Transverse colon (tissue), 4 donors: ENCODE measurements at places on chromosomes 2 and 18.

GRCh38 chr2:177117755-177118154 lies 94.8 kb upstream of the HNRNPA3 start:
- no peak for DNase-seq

DNA sequence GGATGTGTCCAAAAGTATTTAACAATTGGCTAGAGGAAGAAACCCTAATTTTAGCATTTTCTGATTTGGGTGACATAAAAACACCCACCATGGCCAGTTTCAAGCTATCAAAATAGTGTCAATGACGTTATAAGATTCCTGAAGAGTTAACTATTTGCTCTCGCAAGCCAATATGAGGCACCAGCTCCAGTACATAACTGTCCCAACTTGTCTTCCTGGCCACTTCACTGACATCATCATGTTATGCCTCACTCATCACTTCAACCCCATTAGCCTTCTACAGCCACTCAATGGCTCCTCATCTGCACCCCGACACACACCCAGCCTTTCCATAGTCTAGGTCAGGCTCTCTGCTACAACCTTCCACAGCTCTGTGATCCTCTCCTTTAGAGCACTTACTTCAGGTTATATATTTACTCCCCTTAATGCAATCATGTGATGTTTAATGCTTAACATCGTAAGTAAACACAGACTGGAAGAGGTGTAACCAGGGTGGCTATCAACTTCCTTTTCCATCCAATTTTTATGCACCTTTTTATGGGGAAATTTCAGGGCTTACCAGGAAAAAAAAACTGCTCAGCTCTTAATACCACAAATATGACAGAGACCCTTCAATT lies 158.7 kb downstream of the VWC2L start:
- no peak for DNase-seq

DNA sequence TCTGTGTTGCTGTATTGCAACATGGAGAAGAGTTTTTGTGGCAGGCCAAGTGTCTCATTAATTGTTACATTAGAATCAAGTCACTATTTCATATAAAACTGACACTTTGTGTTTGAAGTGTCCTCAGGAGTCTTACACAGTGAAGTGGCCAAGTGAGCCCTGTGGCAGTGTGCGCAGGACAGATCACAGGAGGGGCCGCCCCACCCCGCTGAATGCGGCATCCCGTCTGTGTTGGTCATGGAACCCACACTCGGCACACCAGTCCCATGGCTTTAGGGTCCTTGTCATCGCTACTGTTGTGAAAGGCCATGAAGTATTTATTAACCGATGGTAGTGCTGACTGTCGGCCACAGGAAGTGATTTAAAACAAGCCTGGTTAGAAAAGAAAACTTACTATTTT lies 144.7 kb upstream of the NFATC1 start:
- DNase-seq: no peak

DNA sequence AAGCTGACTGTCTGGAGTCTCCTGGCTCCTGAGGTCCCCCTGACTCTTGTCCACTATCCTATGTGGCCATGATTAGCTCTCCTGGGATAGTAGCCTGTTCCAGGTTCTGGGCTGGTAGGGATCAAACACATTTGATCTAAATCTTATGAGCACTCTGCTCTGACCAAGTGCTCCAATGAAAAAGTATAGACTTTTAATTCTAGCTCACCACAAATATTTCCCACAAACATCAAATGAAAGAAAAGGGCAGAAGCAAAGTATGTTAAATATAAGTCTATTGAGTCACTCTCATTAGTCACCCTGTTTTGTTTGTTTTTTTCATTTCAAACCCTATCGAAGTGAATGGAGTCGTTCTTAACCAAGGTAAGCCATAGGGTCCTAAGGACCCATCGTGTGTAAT lies 39.7 kb upstream of the NEDD4L start:
- DNase-seq: no peak

DNA sequence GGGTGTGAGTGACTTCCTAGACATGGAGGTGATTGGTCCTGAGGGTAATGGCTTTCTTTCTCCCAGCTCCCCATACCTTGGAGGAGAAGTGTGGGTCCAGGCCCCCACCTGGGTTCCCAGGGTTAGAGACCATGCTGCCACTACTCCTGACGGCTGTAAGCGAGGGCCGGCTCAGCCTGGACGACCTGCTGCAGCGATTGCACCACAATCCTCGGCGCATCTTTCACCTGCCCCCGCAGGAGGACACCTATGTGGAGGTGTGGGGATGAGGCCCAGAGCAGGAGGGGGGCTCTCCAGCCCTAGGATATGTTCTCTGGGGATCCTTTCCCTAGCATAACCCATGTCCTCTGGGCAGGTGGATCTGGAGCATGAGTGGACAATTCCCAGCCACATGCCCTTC lies 21.8 kb downstream of the CAD start:
- no peak for DNase-seq

DNA sequence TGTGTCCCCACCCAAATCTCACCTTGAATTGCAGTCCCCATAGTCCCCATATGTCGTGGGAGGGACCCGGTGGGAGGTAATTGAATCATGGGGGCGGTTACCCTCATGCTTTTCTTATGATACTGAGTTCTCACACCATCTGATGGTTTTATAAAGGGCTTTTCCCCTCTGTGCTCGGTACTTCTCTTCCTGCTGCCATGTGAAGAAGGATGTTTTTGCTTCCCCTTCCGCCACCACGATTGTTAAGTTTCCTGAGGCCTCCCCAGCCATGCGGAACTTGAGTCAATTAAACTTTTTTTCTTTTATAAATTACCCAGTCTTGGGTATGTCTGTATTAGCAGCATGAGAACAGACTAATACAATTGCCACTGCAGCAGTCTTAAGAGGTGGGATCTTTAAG lies 134.9 kb downstream of the LTBP1 start:
- no peak for DNase-seq

GRCh38 chr2:150624001-150624401 lies 136.5 kb upstream of the RND3 start:
- DNase-seq: no peak
